ENCODE measurements at places on chromosomes 1 and 21.
A peak's percentile ranks its signal among the peaks of the same experiment; 100 is the strongest.

DNA sequence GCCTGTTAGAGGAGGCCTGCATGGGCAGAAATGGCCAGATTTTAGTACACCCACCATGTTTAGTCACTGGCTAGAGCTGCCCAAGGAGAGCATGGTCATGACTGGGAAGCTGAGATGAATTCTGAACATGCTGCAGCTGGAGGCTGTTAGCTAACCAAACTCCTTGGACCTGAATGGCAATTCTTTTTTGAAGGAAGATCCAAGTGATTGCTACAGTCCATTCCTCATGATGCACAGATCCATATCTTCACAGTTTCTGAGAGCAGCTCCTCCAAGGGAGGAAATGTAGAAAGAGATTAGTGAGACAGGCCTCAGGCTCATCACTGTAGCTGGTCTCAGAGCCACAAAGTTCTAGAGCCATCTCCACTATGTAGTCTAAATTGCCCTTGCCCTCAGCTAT is 11.1 kb downstream of the ZFYVE9 start:
- DNase-seq: no peak

- peak; percentile 53 for DNase-seq
Measured at GRCh38 chr1:16248007-16248436, 11.0 kb upstream of the CPLANE2 start.

GRCh38 chr1:5191470-5191869 is 537.1 kb downstream of the AJAP1 start:
- peak; percentile 65 for DNase-seq

DNA sequence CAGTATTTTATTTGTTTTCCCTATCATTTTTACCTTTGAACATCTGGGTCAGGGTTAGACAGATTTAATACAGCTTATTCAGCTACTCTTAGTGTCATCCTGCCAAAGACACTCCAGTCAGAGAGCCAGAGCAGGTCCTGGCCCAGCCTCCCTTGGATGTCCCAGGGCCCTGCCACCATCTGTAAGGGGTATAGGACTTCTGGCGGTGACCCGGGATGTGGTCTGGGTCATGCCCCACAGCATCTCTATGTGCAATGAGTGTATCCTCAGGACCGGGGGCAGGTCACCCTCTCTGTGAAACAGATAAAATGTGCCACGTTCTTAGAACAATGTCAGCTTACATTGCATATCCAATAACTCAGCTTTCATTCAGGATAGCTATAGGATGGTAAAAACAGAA is 37.8 kb upstream of the PRSS38 start:
- no peak for DNase-seq
